GM13977 (cell line): ENCODE measurements at places on chromosomes 6 and 20.

DNA sequence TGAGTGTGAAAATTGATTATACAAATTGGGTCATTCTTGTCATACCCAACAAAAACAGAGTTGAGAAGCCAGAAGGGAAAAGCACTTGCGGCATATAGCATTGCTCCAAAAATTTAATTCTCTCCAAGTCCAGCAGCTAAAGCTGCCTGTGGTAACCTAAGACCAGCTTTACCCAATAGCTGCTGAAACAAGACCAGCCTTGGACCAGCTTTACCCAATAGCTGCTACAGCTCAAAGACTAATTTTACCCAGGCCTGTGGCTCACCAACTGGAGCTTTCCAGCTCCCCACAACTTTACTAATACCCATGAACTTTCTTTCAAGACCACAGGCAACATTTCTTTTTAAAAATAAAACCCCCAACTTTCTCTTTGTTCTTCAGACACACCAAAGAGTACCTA is 32.8 kb upstream of the ZNF133 start:
- no peak for DNase-seq

DNA sequence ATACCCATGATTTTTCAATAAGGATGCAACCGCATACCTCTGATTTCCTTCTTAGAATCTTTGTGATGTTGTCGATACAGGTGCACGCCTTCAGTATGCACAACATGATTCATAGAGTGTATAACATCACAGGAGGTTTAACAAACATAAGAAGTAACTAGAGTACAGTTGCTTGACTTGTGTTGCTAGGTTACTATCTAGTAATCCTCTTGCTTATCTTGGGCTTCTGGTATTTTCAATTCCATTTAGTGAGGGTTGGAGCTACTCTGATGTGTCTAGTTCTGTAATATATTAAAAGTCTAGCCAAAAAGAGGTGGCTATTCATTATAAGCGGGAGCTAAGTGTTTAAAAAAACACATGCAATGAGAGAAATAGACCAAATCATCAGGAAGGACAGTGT is 85.5 kb upstream of the TENT5A start:
- no peak for DNase-seq

DNA sequence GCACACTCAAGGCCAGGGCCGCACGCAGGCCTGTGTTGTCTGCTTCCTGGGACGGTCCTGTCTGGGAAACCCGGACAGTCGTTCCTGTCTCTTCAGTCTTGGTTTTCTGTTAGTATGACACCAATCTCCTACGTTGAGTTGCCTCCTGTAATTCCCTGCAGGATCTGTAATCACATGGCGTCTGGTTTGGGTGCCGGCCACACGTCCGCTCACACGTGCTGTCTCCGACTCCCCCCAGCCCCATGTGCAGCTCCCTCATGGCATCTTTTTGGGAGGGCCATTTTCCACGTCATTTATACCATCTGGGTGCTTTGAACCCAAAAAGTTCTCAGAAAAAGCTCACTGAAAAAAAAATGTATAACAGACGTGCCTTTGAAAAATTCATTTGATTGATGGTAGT is 23.2 kb downstream of the DLL1 start:
- no peak for DNase-seq

- no peak for DNase-seq
Observed at GRCh38 chr6:152212437-152212836, 405.0 kb downstream of the ESR1 start.

GRCh38 chr6:150632785-150633485 is 33.2 kb downstream of the PLEKHG1 start:
- DNase-seq, result peak; percentile 52

DNA sequence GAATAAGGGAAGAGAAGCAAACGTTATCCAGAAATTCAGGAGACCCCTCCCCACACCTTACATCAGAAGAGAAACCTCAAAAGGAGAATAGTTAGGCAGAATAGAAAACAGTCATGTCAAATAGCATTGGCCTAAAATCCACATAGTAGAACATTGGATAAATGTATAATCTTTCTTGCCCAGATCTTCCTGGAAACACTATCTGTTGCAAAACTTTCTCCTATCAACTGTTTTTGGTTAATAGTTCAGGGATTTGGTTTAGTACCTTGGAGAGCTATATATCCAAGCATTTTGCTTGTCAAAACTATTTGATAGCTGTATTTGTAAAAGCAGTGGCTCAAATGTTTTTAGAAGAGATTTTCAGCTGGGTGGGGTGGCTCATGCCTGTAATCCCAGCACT is 74.3 kb upstream of the PHACTR2 start:
- no peak for DNase-seq

GRCh38 chr20:4245542-4245941 is 230.2 kb upstream of the RNF24 start:
- DNase-seq, result no peak

- DNase-seq, result no peak
Observed at GRCh38 chr6:105539911-105540310, 137.0 kb upstream of the PREP start.

GRCh38 chr6:94401311-94401710 is 982.0 kb upstream of the EPHA7 start:
- DNase-seq, result no peak

- DNase-seq, result no peak
Observed at GRCh38 chr6:83190626-83191025, 2.4 kb downstream of the PGM3 start.

GRCh38 chr6:169490246-169490641 is 211.6 kb downstream of the WDR27 start:
- DNase-seq, result no peak

DNA sequence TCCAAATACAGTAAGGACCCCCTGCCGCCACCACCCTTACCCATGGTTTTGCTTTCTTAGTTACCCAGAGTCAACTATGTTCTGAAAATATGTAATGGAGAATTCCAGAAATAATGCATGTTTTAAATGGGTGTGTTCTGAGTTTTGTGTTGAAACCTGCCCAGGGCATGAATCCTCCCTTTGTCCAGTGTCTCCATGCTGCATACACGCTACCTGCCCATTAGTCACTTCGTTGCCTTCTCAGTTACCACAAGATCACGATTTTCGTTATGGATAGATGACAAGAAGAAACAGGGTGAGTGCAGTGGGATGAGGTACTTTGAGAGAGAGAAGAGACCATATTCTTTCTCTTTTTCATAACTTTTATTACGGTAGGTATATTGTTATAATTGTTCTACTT is 10.6 kb downstream of the FARS2 start:
- DNase-seq, result no peak

- DNase-seq, result no peak
Observed at GRCh38 chr6:13253272-13253671, 75.1 kb downstream of the TBC1D7 start.

DNA sequence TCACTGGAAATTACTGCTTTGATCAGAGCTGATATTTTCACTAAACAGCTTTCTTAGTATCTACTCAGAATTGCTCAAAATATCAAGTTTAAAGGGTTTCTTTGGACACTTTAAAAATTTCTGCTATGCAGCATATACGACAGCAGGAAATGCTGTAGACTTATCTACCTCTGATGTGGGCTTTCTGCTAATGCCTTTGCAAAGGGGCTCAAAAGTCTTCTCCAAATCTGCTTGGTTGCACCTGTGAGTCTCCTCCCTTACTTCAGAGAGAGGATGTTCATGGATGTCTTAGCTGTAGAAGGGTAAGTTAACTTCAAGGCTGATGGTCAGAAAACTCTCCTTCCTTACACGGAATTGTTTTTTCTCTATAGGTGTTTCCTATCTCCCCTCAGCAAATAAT is 19.9 kb upstream of the NUS1 start:
- no peak for DNase-seq

DNA sequence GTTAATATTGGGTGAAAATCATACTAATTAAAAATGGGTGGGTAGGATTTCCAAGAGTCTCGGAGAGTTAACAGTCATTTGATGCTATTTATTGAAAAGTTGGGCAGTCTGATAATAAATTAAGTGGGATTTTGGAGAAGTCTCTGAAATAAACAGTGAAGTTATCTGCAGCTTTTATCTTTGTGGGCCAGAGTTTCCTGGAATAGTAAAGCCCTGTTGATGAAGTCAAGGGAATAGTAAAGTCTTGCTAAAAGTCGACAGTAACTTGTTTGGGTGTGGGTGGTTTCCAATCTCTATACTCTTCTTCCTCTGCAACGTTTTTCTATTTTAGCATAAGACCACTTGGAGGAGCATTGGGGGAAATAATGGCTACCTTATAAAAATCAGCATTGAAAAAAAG is 493.6 kb downstream of the EPM2A start:
- DNase-seq, result no peak

- no peak for DNase-seq
Observed at GRCh38 chr20:22928679-22929078, 106.4 kb upstream of the SSTR4 start.

- DNase-seq, result peak; percentile 67
Observed at GRCh38 chr6:85685713-85686112, 43.0 kb upstream of the SYNCRIP start.

GRCh38 chr6:39819676-39820075 is 27.5 kb downstream of the DAAM2 start:
- no peak for DNase-seq

DNA sequence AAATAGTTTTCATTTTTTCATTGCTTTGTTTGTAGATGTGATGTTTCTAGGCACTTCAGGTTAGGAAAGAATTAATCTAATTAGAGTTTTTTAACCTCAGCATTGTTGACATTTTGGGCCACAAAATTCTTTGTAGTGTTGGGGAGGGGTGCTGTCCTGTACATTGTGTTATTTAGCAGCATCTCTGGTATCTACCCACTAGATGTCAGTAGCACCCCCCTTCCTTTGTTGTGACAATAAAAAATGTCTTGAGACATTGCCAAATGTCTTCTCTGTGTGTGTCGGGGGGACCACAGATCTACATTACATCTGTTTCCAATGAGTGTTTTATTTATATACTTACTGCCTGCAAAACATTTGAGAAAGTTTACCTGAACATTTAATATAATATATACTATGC is 45.6 kb downstream of the EYA4 start:
- DNase-seq, result peak; percentile 11

GRCh38 chr6:132973514-132973993 is 159.2 kb downstream of the RPS12 start:
- no peak for DNase-seq

- no peak for DNase-seq
Observed at GRCh38 chr6:52995913-52996645, 995 bp upstream of the GSTA4 start.

GRCh38 chr6:148507774-148508173 is 165.1 kb downstream of the SASH1 start:
- no peak for DNase-seq

GRCh38 chr6:116969211-116969863 is 92.3 kb downstream of the RFX6 start:
- DNase-seq, result peak; percentile 28

GRCh38 chr20:60040471-60041162 is 82.4 kb downstream of the CDH26 start:
- DNase-seq, result no peak

GRCh38 chr6:23181356-23182110 is 612.2 kb downstream of the HDGFL1 start:
- DNase-seq, result no peak

- DNase-seq, result no peak
Observed at GRCh38 chr6:136952714-136953260, 30.7 kb downstream of the SLC35D3 start.

- DNase-seq, result peak; percentile 55
Observed at GRCh38 chr6:37103169-37104039, 66.5 kb upstream of the PIM1 start.

DNA sequence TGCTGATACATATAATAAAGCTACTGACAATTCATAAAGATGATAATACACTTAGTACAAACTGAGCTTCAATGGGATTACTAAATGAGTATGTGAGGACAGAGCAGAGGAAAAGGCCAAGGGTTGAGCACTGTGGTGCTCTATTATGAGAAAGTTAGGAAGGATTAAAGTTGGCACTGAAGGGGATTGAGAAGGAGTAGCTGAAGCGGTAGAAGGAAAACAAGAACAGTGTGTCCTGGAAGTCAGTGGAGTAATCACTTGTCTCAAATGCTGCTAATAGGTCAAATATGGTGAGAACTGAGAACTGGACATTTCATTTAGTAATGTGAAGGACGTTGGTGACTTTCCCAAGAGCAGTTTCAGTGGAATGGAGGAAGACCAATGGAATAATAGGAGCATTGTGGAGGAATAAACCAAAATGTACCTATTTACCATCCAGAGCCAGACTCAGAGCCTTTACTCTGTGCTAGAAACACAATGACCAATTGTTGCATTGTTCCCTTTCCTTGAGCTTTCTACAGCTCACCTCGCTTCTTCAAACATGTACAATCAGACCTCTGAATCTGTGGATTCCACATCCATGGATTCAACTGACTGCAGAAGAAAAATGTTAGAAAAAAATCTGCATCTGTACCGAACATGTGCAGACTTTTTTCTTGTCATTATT is 255.9 kb downstream of the LAMA2 start:
- no peak for DNase-seq

DNA sequence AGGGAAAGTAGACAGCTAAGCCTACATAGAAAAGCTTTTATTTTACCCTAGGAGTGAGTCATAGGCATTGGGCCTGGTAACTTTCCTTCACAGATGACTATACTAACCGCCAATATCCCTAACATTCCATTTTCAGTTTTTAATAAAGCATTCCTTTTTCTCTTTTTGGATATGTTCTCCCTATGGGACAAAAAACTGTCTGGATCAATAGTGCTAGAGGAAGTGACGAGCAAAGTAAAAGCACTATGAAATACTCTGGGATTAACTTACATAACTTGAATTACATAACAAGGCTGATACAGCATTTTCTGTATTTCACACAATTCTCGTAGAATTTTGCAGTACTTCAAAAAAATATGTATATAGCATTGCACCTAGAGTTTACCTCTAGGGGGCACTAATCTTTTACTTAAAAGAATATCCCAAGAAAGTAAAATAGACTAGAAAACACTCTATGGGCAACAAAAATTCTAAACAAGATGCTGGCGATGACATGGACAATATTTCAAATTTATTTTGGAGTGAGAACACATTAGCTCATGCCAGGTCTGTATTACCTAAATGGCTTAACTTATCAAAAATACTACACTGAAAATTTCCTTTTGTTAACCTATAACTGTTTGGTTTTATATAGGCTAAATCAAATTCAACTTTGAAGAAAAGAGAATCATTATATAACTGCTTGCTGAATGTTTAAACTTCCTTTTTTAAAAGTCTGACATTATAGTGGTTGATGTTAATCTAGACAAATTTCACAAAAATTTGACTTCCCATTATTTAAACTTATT is 66.3 kb upstream of the DST start:
- peak; percentile 44 for DNase-seq

DNA sequence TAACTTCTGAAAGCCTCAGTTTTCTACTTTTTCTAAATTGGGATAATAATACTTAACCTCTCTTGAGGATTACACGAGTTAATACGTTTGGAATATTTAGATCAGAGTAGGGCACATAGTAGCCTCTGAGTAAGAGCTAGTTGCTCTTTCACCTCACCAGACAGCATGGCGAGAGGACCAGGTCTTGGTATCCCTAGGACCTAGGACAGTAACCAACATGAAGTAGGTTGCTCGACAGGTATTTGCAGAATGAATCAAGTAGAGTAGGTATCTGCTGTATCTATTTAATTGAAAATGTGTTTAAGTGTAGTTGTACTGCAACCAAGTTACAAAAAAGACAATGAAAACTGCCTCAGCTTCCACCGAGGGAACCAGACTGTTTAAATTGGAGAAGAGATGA is 1.4 kb downstream of the CDC5L start:
- DNase-seq, result no peak

GRCh38 chr20:63422653-63423052 is 49.8 kb downstream of the KCNQ2 start:
- no peak for DNase-seq

- no peak for DNase-seq
Observed at GRCh38 chr6:18306977-18307376, 42.6 kb upstream of the DEK start.
